ENCODE measurements at places on chromosomes 7 and 10. TPM values are rescaled to one million over a fixed set of nuclear protein-coding genes. Genes with fewer than 3 reads are reported as not detected.
A peak's percentile ranks its signal among the peaks of the same experiment; 100 is the strongest.

GRCh38 chr10:78049851-78050250 lies 16.2 kb downstream of the RPS24 start:
- ATAC-seq: no peak

GRCh38 chr10:11443468-11444154 lies 167.8 kb downstream of the USP6NL start:
- ATAC-seq: no peak

EGFR gene
- 101 TPM for total RNA-seq

HMX2 gene
- not detected for total RNA-seq

DNA sequence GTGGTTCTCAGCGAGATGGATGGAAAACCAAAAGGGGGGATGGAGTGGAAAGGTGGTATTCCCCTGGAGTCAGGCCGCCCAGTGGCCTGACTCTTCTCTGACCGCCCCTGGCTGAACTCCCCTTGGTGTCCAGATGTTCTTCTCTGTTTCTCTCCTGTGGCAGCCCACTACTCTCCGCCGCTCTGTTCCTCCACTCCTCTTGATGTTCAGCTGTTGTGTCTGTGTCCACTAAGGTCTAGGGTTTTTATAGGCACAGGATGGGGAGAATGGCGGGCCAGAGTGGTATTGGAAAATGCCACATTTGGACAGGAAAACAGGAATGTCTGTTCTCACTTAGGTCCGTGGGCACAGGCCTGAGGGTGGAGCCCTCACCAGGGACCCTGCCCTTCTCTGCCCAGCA lies 954.3 kb upstream of the MBL2 start:
- no peak for ATAC-seq

- no peak for ATAC-seq
These were observed 404.1 kb upstream of the MKI67 start for GRCh38 chr10:128530301-128530700.

GRCh38 chr7:121262221-121262620 lies 66.6 kb upstream of the WNT16 start:
- no peak for ATAC-seq

- ATAC-seq: no peak
These were observed 113.3 kb upstream of the RSU1 start for GRCh38 chr10:16930540-16930939.

CYP2C9 gene
- 1.1 TPM for total RNA-seq

GRCh38 chr7:5750031-5750653 lies 31.3 kb downstream of the RNF216 start:
- no peak for ATAC-seq

HTR7 gene
- 0.92 TPM for total RNA-seq

GPNMB gene
- 125 TPM for total RNA-seq

GRCh38 chr10:26491934-26492333 lies 53.8 kb downstream of the APBB1IP start:
- no peak for ATAC-seq

RASA4B gene
- 2.8 TPM for total RNA-seq

XRCC2 gene
- total RNA-seq: 2.3 TPM

DNA sequence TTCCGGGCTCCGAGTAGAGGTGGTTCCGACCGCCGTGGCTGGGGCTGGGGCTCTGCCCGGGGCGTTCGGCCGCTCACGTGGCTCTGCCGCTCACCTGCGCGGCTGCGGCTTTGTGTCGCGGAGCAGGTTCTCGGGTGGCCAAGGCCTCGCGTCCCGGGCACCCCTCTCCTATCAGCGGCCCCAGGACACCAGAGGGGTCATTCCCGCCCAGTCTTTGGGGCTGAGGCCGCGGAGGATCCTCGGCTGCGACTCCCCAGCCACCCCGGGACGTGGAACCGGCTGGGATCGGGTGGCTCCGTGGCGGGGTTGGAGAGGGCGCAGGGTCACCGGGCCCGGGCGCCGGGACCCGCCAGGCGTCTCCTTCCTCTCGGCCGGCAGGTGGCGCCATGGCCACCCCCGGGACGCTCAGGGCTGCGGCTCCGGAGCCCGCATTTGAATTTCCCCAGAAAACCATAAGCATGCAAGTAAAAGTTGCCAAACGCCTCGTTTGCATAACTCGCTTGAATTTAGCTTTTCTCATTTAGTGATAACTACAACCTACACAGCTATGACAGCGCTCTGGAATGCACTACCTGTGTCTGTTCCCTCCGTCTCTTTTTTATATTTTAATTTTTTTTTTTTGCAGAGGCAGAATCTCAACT lies 1.2 kb downstream of the COL26A1 start:
- ATAC-seq: peak; percentile 81

DNA sequence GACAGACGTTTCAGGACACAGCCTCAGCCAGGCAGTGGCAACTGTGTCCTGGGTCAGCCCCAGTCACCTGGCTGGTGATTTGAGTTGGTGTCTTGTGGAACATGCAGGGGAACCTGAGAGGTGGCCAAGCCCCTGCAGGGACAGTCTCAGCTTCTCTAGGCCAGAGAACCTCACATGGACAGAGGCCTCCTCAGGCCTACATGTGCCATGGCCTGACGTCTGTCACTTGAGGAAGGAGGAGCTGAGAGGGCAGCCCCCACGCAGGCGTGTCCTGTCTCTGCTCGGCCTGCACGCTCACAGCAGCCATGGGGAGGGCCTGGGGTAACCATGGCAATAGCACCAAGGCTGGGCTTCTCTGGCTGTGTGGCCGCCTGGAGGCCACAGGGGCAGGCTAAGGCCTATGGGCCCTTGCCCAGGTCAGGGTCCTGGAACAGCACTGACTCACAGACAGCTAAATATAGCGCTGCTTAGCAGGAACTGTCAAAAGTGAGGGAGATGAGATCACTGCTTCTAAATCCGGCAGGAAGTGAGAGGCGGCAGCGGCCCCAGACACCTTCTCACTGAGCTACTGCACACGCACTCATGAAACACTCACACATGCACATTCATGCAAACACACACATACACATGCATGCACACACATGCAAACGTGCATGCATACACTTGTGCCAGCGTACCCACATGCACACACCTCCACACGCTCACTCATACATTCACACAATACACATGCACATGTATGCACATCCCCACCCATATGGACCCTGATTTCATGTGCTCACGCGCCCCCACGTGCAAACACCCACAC lies 57.0 kb downstream of the YKT6 start:
- peak; percentile 76 for ATAC-seq

DNA sequence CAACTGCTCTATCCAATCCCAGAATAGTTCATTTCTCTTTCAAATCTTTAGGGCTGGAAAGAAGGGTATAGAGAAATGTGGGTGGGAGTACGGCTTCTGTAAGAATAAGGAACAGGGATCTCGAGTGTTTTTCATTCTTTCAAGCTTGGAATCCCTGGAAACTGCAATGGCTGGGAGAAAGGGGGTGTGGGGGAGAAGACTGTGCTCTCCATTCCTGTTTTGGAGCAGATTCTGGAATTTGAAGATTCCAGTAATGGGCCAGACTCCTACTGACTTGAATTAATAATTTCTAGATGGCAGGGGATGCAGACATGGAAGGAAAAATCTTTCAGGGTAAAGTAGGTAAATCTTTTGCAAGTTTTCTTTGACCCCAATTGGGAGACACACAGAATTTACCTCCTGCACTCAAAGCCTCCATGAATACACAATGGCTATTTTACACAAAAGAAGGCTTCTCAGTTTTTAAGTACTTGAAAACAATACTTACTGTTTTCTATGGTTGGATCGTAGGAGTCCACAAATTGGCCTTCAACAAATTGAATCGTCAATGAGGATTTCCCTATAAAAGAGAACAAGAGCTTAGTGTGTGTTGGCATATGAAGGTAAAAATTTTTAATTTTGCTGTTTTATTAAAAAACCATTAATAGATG lies 29.1 kb downstream of the RHEB start:
- no peak for ATAC-seq

GRCh38 chr7:37923996-37924395 lies 3.6 kb downstream of the EPDR1 start:
- ATAC-seq: no peak

SGCE gene
- total RNA-seq: 1.2 TPM

DNA sequence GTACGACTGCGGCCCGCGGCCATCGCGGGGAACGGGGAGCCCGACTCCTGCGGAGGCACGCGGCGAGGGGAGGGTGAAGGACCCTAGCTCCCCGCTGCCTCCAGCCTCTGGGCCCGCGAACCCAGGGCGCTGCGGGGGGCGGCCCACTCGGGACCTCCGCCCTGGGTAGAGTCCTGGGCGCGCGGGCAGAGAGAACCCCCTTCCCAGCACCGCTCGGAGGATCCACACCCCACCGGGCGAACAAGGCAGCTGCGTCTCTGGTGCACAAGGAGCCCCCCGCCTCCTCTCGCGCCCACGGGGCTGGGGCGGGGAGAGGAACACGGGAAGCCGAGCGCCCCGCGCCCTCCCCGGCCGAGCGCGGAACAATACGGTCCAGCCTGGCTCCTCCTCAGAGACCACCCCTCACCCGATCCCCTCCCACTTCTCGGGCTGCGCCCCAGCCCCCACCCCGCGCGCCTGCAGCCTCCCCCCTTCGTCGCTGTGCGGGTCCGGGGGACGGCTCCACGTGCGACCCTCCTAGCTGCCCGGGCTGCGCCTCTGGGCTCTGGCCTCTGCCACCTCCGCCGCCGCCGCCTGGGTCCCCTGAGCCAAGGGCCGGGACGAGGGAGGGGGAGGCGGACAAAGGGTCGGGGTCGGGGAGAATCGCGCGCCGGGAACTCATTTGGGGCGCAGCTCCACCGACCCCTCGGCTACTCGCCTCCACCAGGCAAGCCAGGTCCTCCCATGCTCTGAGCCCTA lies at the start of gene WDR86:
Gene WDR86, minus strand, starts transcription at position 372 of the 738 bp plus-strand sequence. CDS start 449 bp downstream, outside the sequence.
- ATAC-seq: peak; percentile 28

- ATAC-seq: peak; percentile 26
These were observed 19.1 kb upstream of the PRRT4 start for GRCh38 chr7:128380483-128381106.

DNA sequence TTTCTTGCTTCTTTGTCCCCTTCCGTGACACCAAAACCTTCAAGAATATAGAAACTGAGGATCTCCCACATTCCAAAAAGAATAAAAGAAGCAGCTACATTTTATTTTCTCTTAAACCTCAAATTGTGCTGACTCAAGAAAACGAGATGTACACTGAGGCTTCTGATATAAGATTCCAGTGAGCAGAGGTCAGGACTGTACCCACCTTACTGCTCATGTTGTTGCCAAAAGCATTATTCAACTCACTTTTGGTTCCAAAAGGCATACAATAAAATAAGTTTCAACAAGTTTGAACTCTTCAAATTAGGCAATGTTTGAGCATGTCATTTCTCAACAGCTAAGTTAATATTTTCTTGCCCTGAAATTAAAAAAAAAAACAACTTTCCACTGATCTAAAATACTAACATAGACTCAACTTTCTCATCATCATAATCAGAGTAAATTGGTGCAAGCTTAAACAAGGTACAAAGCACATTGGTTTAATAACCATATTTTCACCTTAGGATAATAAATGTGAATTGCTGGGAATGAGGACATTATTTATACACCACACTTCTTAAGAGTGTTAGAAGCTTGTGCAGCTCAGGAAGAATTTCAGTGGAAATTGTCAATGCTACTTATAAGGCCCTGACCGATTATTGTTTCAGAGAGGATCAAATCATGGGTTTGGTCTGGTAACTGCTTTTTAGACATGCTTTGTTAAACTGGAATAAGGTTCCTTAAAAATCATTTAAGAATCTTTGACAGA lies 629.0 kb upstream of the IGFBP3 start:
- peak; percentile 44 for ATAC-seq

Measured in esophagus mucosa (tissue), 1 donor.